ENCODE measurements at places on chromosomes 6 and 20.

DNA sequence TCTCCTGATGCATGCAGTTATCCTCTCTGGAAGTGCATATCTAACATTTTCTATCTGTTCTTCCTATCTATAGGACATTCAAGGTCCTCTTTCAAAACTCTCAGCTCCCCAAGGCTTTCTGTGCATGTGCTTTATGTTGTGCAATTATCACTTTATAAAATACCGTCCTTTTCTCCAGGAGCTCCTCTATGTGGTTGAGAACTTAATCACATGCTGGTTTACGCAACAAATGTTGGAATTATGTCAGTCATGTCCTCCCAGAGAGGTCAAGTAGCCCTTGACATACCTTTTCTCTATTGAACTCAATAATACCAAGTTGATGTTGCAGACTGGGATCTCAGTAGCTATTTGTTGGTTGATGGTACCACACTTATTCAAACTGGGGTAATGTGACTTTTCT is 388.4 kb downstream of the BTBD3 start:
- no peak for DNase-seq

GRCh38 chr6:5082487-5083306 is 2.4 kb upstream of the PPP1R3G start:
- no peak for DNase-seq

- DNase-seq = no peak
Observed at GRCh38 chr20:20685635-20686034, 26.8 kb downstream of the RALGAPA2 start.

GRCh38 chr20:34065260-34065659 is 46.8 kb downstream of the EIF2S2 start:
- DNase-seq = no peak

DNA sequence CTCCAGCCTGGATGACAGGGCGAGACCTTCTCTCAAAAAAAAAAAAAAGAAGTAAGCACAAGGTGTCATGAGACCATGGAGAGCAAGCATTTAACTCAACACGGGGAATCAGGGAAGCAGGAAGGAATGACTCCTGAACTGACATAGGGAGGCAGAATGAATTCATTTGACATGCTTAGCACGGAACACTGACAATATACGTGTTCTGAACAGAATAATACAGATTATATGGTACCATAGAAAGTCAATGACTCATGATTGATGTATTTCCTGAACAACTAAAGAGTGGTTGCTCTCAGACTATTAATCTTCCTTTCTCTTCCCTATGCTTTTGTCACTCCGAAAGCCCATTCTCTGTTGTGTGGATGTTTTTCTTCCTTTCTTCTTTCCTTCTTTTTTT is 20.7 kb upstream of the ASIP start:
- DNase-seq = no peak

DNA sequence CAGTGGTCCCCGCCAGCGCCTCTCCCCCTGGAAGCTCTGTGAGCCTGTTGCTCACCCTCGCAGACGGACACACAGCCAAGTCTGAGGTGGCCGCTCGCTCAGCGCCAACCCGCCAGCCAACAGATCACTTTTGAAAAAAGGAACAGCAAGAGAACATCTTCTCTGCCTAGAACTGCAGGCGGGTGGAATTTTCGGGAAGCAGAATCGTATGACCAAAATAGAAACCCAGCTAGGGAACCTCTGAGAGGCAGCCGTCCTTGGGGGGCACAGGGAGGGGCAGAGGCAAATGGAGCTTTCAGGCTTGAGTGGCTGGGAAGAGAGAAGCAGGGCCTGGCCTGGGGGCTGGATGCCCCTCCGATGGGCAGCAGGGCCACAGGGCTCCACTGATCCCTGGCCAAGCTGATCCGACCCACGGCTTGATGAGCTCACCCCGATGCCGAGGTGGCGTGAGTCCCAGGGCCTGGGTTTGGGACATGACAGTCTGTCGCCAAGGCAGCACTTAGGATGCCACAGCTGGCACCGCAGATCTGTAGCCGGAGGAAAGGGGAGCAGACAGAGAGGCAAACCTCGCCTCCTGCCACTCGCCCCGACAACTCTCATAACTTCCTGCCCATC is 9.8 kb downstream of the NFATC2 start:
- no peak for DNase-seq

All from activated T-helper 2 cell treated with anti-CD3 and anti-CD28 coated beads, Interferon-gamma antibody, Interleukin-2, Interleukin-4, amounts not matched to agents 10 μg/mL and 5 μg/mL and 100 μg/mL, durations not matched to agents 14 hours and 24 hours and 36 hours (primary cell).